Activated CD4-positive, alpha-beta T cell treated with anti-CD3 and anti-CD28 coated beads, Interleukin-2, amount 50 U/mL, for 4 hours (primary cell): ENCODE measurements at places on chromosomes 16 and 17.

GRCh38 chr17:348692-349425, 3.7 kb downstream of the RPH3AL start:
- DNase-seq: no peak

- no peak for DNase-seq
Observed at GRCh38 chr16:9407206-9407758, 315.8 kb downstream of the HAPSTR1 start.

DNA sequence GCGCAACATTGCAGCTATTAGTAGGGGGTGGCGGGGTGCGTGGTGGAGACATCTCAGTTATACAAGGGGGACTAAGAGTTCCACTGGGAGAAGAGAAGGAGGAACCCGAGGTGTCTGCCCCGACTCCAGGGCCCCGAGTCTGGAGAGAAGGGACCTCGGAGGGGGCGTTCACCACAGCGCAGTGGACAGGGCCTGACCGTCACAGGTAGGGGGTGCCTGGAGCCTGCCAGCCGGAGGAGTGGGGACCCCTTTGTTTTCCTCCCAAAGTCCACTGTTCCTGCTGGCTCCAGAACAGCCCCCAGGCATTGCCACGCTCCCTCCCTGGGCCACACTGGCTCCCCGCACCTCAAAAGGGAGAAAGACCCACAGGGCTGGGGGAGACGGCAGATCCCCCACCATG, 175.9 kb upstream of the TNRC6C start:
- DNase-seq: no peak

GRCh38 chr17:70138291-70138865, 31.0 kb upstream of the KCNJ2 start:
- DNase-seq: no peak

GRCh38 chr16:85948138-85948509, 49.2 kb downstream of the IRF8 start:
- DNase-seq: no peak

- no peak for DNase-seq
Observed at GRCh38 chr17:64503341-64503740, 2.7 kb downstream of the DDX5 start.

DNA sequence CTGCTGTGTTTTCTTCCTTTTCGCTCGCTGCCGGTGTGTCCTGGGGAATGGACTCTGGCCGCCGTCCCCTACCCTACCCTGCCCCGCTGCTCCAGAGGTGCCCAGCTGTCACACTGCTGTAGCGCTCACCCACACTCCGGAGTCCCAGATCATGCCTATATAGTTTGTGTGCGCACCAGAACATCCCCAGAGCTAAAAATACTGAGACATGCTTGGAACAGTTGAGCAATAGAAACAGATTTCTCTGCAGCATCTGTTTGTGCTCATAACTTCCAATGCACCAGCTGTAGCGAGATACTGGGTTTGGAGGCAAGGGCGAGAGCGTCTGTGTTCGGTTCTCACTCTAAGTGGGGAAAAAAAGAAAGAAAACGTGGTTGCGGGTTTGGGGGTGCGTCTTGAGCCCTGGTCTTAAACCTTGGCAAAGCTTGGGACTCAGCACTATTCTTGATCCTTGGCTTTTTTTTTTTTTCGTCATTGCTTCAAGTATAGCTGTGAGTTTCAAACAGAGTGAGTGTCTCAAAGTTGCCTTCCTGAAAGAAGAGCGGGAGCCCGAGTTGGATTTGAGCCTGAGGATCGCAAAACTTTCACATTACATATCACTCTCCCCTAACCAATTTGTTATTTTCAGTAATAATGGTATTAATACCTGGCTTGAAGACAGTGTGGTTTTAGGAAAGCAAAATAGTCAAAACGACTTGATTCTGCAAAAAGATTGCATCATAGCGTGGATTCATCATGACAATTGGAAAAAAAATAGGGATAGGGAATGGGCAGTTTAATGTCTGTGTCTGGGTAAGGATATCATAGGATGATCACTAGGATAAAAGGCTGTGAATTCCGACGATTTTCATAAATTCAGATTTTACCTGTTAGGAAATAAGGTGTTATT, 621 bp downstream of the KCNJ2 start:
- DNase-seq: no peak

DNA sequence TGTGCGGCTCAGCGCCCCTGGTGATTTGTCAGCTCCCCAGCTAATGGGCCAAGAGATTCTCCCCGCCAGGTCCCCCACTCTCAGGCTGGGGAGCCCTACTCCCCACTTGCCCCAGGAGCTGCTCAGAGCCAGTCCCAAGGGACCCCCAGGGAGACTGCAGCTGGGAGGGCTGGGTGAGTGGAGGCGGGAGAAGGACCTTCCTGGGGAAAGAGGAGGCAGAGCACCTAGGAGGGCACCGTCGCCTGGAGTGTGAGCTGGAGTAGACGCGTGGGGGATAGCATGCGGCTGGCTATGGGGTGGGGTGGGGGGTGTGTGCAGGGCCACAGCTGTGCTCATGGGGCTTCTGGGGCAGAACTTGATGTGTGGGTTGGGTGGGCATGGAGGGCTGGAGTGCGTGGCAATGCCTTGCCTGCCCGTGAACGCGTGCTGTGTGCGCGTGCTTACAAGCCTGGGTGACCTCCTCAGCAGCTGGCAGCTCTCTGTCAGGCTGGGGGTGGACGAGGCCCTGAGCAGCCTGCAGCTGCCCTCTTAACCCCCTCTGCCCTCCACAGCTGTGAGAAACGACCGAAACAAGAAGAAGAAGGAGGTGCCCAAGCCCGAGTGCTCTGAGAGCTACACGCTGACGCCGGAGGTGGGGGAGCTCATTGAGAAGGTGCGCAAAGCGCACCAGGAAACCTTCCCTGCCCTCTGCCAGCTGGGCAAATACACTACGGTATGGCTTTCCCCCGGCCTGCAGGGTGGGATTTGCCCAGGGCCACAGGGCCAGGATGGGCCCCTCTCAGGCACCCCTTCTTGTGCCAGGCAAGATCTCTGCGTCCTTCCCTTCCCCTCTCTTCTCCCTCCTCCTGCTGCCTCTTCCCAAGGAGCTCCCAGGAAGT, 12.9 kb downstream of the GJD3 start:
- no peak for DNase-seq

- DNase-seq: peak; percentile 28
Observed at GRCh38 chr17:77363821-77364361, 223.1 kb downstream of the SEC14L1 start.

DNA sequence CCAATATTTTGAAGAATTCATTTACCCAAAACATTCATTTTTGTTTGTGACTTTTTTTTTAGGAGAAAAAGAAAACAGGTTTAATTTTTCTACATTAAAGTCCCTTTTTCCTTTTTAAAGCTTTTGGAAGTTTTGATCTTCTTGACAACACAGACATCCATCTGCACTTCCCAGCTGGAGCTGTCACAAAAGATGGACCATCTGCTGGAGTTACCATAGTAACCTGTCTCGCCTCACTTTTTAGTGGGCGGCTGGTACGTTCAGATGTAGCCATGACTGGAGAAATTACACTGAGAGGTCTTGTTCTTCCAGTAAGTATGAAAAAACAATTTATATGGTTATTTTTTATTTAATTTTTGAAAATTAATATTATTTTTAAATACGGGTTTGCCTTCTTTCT, 37.2 kb downstream of the SIAH1 start:
- no peak for DNase-seq

- no peak for DNase-seq
Observed at GRCh38 chr17:61009663-61010062, 332.0 kb downstream of the BCAS3 start.

DNA sequence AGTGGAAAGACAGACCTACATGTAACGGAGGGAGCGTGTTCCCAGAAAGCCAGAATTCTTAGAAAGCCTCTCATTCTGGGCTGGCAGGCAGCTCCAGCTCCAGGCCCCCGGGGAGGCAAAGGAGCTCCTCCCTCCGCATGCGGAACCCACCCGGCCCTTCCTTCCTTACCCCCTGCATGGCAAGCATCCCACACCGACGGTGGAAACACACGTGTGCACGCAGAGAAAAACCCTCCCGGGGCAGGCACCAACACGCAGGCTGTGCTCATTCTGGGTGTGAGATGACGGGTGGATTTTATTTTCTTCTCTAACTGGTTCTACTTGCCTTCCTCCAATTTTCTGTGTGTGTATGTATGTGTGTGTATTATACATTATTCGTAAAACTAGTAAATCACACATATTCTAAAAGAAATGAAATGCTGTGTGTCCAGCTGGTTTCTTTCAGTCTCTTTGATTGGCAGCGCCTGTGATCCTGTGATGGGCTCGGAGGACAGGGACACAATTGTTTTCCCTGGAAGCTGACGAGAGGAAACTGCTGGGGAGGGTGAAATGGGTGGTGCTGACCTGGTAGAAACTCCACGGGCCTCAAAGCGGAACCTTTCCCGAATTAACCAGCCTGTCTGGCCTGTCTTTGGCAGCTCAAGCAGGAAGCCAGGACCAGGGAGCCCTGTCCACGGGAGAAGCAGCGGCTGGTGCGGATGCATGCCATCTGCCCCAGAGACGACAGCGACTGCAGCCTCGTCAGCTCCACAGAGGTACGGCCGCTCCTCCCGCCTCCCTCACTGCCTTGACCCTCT, 22.2 kb downstream of the CARD14 start:
- no peak for DNase-seq

DNA sequence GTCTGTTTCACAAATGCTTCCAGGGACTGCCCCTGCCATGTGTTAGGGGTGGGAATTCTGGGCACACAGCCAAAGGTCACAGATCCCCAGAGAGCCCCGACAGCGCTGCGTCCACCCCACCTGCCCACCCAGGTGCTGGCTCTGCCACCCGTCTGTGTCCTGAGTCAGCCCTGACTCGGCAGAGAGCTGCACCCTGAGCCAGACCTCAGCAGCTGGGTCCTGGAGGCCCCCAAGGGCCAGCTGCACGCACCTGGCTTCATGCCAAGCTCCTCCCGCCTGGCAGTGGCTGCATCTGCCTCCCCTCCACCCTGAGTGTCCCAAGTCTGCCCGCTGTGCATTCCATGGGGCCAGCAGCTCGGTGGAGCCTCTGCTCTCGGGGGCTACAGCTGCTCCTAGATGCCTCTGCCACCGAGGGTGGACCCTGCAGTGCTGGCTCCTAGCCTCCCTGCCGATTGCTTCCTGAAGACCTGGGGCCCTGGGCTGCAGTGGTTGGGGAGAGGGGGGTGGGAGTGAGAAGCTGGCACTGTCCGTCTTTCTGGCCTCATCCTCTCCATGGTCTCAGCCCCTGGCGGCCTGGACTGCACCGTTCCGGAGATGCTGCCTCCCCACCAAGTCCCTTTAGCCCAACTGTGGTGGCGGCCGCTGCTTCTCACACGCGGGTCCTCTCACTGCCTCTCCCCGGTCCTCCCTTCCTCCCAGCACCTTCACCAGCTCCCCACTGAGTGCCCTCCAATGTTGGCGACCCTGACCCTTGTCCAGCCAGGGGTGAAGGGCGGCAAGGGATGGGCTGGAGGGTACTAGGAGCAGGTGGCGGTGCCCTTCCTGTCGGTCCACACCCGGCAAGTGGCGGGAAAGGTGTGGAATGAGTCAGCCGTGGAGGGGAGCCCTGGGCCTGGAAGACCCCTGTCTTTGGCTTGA, 3.0 kb downstream of the SECTM1 start:
- DNase-seq: no peak

- no peak for DNase-seq
Observed at GRCh38 chr16:52265446-52265861, 281.5 kb downstream of the TOX3 start.

DNA sequence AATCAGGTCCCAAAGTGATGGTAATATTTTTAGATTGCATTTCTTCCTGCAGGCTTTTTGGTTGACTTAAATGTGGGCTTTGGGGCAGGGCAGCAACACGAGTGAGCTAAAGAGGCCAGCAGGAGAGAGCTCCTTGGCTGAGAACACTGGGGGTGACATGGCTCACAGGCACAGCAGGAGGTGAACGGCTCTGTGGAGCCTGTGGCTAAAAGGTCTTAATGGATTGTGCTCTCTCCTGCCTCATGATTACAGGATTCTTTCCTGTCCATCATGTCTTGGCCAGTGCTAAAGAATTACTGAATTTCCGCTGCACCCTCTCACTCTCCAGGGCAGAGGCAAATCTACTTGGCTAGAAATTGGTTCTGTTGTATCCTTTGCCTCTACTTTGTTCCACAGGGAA, 366.6 kb downstream of the HS3ST4 start:
- no peak for DNase-seq

- DNase-seq: no peak
Observed at GRCh38 chr17:67425571-67426160, 48.6 kb downstream of the PITPNC1 start.

DNA sequence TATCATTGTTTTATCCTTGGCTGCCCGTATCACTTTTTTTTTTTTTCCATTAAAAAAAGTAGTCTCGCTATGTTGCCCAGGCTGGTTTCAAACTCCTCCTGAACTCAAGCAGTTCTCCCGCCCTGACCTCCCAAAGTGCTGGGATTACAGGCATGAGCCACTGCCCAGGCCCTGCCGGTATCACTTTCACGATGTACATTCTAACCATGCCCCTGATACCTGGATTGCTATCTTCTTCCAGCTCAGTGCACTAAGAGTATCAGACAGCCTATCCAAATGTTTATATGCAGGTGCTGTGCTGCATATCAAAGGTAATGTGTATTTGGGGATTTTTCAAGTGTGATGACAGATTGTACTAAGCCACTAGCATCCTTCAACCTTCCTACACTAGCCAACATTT, 14.2 kb downstream of the MOSMO start:
- no peak for DNase-seq

- no peak for DNase-seq
Observed at GRCh38 chr17:64398320-64398719, 7.7 kb upstream of the PECAM1 start.

GRCh38 chr16:13999071-13999894, 71.8 kb upstream of the MRTFB start:
- no peak for DNase-seq

DNA sequence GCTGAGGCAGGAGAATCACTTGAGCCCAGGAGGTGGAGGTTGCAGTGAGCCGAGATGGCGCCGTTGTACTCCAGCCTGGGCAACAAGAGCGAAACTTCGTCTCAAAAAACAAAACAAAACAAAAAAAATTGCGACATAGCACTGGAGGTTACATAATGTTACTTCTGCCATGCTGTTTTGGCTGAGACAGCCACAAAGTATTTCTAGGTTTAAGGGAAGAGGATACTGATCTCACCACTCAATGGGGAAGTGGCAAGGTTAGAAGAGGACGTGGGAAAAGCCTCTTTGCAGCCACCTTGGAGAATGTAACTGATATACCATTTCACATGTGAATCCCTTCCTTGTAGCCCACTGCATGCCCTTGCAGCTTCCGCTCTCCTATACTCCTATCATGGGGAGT, 131.2 kb upstream of the NLRP1 start:
- no peak for DNase-seq

DNA sequence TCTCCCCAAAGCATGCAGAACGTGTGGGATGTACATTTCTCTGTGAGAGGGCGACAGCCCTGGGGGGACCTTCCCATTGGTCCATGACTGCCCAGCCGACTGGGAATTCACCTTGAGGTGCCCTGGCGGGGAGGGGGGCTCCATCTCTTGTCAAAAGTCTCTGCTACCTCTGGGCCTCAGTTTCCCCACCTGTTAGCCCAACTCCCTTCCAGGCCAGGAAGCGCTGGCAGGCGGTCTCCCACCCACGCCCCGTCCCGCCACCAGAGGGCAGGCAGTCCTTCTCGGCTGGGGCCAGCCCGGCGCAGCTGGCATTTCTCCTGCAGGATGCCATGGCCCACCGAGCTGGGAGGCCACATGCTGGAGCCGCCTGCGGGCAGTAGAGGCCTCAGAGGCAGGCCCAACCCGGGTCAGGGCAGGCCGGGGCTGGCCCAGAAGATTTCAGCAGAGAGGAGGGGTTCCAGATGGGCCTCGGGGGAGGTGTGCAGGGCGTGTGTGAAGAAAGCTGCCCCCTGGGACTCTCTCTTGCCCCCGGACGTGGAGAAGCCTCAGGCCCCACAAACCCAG, 16.6 kb downstream of the CD7 start:
- peak; percentile 64 for DNase-seq

GRCh38 chr16:628321-629061, 2.3 kb upstream of the WFIKKN1 start:
- no peak for DNase-seq
